Ascending aorta (tissue), 2 donors: ENCODE measurements at places on chromosomes 12 and 14. TPM values are rescaled to one million over a fixed set of nuclear protein-coding genes. Genes with fewer than 3 reads are reported as not detected.
A peak's percentile ranks its signal among the peaks of the same experiment; 100 is the strongest.

A2ML1 gene
- not detected for total RNA-seq

OAS1 gene
- total RNA-seq, result 0.96 TPM

DNA sequence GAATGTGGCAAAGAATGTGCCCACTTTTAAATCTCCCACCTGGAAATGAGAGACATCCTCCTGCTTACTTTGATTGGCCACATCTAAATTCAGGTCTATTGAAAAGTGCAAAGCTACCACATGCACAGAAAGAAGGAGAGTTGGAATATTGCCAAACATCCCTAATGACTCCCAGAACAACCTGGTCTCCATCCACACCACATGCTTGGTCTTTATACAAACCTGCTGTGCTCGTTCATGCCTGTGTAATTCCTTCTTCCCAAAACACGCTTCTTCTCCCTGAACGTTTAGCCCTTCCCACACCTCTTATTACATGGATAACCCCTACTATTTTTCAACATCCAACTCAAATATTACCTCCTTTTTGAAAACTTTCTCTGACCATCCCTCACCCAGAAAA is 66.2 kb upstream of the BCL2L14 start:
- H3K36me3 ChIP-seq, result no peaks in the 10 kb centered on the region
- no peaks in the 10 kb centered on the region for H3K27me3 ChIP-seq
- no peak overlapping the region for H3K27ac ChIP-seq
- DNase-seq, result no peak
- no peak overlapping the region for H3K4me3 ChIP-seq

- H3K27ac ChIP-seq, result no peak overlapping the region
- no peaks in the 10 kb centered on the region for H3K27me3 ChIP-seq
- no peaks in the 10 kb centered on the region for H3K36me3 ChIP-seq
Observed at GRCh38 chr12:52741375-52742195, 35.6 kb downstream of the KRT76 start.

GRCh38 chr12:113244047-113244460 is 22.8 kb downstream of the TPCN1 start:
- peak overlapping the region; percentile 34 for H3K4me3 ChIP-seq
- H3K27me3 ChIP-seq, result no peaks in the 10 kb centered on the region
- H3K4me1 ChIP-seq, result peaks cover 48% of the 10 kb centered on the region

DNA sequence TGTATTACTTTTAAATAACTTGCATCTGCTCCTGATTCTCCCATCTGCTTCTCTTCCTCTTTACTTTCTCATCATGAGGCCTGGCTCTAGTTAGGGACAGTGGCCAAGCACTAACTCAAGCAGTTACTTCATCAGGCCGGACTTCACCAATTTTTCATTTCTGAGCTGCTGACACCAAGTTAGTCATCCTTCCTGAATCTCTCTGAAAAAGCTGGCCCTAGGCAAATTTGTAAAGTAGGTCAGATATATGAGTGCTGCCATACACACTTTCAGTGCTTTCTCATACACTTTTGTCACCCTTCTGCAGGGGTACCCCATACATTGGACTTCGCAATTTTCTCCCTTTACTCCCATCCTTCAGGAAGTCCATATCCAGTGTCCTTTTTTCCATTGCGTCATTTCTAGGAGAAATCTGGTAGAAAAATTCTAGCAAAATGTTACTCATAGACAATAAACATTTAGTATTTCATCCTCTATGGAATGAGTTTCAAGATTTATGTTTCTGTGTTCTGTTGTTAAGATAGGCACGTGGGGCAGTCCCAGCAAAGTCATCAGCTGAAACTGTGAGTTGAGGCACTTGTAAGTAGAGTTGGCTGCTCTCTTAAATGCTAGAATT is 276.8 kb upstream of the TMPO start:
- no peaks in the 10 kb centered on the region for H3K4me1 ChIP-seq
- H3K4me3 ChIP-seq, result no peak overlapping the region
- no peaks in the 10 kb centered on the region for H3K27me3 ChIP-seq
- no peak for DNase-seq
- no peak overlapping the region for H3K27ac ChIP-seq

DNA sequence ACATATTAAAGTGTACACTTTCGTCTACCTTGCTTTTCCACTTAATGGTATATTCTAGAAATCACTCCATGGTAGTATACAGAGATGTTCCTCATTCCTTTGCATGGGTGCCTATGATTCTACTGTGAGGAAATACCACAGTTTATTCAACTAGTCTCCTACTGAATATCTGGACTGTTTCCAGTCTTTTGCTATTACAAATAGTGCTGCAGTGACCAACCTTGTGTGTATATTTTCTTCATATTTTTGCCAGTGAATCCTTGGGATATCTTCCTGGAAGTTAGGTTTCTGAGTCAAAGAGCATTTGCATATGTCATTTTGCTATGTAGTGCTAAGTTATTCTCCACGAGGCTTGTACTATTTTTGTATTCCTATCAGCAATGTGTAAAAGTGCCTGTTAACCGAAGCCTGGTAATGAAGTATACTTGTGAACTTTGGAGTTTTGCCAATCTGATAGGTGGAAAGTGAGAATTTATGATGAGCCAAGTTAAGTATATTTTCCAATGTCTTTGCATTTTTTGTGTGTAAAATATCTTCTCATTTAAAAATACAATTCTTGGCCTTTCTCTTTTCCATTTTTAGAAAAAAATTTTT is 31.3 kb upstream of the TMEM263 start:
- no peak for DNase-seq
- no peaks in the 10 kb centered on the region for H3K4me1 ChIP-seq
- H3K36me3 ChIP-seq, result no peaks in the 10 kb centered on the region
- H3K4me3 ChIP-seq, result no peak overlapping the region

NFATC4 gene
- total RNA-seq, result 58.9 TPM

DNA sequence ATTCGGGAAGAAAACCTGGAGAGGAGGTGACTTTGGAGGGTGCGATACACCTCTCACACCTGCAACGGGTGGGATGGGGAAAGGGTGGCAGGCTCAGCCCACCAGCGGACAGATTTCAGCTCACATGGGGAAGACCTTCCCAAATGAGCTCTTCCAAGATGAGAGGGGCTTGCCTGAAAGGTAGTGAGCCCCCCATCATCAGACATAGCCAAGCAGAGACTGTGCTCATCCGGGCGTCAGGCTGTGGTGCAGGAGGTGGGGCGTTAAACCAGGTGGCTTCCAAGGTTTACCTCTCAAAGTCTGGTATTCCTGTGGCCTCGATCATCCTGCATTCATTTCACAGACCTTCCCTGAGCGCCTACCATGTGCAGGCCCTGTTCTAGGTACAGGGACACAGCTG is 105.4 kb upstream of the FKBP4 start:
- no peaks in the 10 kb centered on the region for H3K4me1 ChIP-seq
- peaks cover 62% of the 10 kb centered on the region for H3K36me3 ChIP-seq
- DNase-seq, result no peak
- no peaks in the 10 kb centered on the region for H3K27me3 ChIP-seq
- H3K27ac ChIP-seq, result no peak overlapping the region

DNA sequence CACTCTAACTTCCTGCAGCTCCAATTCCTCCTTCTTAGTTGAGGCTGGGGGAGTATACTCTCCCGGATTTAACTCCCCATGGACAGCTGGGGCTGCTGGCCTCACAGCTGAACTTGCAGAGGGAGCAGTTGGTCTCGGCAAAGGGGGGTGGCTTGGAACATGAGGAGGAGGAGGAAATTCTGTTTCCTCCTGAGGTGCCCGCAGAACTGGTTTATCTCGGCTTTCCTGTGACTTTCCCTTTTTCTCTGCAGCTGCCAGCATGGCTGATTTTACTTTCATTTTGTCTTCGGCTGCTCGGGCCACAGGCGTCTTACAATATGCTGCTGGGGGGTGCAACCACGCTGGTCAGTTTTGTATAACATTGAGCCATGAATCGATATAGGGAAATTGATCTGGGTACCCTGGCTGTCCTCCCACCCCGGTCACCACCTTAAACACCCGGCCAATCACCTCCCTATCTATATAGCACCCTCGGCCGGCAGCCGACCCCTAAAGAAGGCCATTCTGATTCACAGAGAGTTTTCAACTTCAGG is 1317.6 kb downstream of the TMEM121 start:
- no peak for DNase-seq
- H3K36me3 ChIP-seq, result no peaks in the 10 kb centered on the region
- peak overlapping the region; percentile 58 for H3K4me3 ChIP-seq
- H3K4me1 ChIP-seq, result no peaks in the 10 kb centered on the region

DNA sequence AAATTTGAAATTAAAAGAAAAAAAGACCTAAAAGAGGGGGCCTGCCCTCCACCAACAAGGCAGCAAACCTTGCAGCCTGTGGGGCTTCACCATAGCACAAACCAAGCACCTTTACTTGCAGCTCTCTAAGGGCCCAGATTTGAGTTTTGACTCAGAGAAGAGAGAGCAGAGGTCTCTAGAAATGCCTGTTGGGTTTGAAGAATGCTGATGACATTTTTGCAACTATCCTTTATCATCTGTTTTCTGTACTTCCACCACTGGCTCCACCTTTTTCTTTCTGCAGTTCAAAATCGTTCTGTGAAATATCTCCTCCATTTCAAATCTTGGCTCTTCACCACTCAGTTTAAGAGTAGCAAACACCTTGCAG is 83.8 kb upstream of the HMGA2 start:
- no peak overlapping the region for H3K4me3 ChIP-seq
- no peak for DNase-seq
- H3K4me1 ChIP-seq, result peaks cover 6% of the 10 kb centered on the region

DNA sequence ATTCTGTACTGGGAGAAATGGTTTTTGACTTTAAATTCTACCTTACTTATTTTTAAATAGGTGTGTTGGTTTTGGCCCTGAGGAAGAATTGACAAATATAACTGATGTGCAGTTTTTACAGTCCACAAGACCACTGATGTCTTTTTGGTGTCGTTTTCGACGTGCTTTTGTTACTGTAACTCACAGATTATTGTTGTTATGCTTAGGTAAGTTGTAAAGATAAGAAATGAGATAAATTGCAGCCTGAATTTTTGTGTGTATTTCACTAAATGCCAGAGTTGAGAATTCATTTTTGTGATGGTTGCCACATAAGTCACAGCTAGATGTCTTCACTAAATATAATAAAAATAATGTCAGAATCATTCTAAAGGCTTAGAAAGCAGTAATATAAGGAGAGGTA is 39.9 kb upstream of the MSRB3 start:
- DNase-seq, result no peak
- H3K4me3 ChIP-seq, result no peak overlapping the region
- peaks cover 5% of the 10 kb centered on the region for H3K36me3 ChIP-seq
- H3K27me3 ChIP-seq, result no peaks in the 10 kb centered on the region
- no peaks in the 10 kb centered on the region for H3K4me1 ChIP-seq
- no peak overlapping the region for H3K27ac ChIP-seq

DNA sequence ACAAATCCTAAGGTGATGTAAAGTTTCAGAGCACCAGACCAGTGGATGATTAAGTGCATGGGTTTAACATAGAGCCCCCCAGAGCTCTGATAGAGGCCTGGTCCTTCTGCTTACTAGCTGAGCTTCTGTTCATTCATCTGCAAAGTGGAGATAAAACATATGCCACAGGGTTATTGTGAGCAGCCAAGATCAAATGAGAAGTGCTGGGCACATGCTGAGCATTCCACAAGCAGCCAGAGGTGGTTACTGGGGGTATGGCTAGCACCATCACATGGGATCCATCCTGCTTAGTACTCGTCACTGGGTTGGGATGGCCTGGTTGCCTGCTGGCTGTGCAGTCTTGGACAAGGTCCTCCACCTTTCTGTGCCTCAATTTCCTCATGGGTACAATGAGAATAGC is 18.0 kb upstream of the SMUG1 start:
- H3K36me3 ChIP-seq, result no peaks in the 10 kb centered on the region
- DNase-seq, result no peak

KNTC1 gene
- 10.5 TPM for total RNA-seq

KRT71 gene
- not detected for total RNA-seq

- H3K4me1 ChIP-seq, result peaks cover 12% of the 10 kb centered on the region
- no peak overlapping the region for H3K4me3 ChIP-seq
- no peak overlapping the region for H3K27ac ChIP-seq
- DNase-seq, result no peak
- no peaks in the 10 kb centered on the region for H3K27me3 ChIP-seq
- peaks cover 9% of the 10 kb centered on the region for H3K36me3 ChIP-seq
Observed at GRCh38 chr14:54515670-54516069, 6.0 kb downstream of the CGRRF1 start.

DNA sequence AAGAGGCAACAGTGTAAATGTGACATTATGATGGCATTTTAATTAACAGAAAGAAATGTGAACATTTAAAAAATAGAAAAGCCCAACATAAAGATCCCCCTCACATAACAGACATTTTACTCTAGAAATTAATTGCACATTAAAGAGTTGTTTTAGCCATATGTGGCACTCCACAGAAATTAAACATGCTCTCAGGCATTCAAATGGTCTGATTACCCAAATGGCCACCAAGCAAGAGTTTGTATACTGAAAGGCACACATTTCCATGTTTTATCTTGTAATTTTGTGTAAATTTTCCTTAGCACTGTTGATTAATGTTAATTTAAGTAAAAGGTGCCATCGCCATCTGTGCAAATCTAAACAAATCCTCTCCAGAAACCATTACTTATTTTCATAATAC is 43.5 kb downstream of the GTF2A1 start:
- no peaks in the 10 kb centered on the region for H3K27me3 ChIP-seq
- peak overlapping the region; percentile 23 for H3K4me3 ChIP-seq
- peak overlapping the region; percentile 40 for H3K27ac ChIP-seq
- H3K4me1 ChIP-seq, result no peaks in the 10 kb centered on the region
- DNase-seq, result no peak

- no peak overlapping the region for H3K27ac ChIP-seq
- H3K27me3 ChIP-seq, result no peaks in the 10 kb centered on the region
- peaks cover 16% of the 10 kb centered on the region for H3K4me1 ChIP-seq
- DNase-seq, result no peak
Observed at GRCh38 chr14:105023144-105023543, 2.3 kb upstream of the CDCA4 start.

C1QL4 gene
- total RNA-seq, result not detected
